Activated T-cell treated with anti-CD3 and anti-CD28 coated beads, Interleukin-2, amount 50 U/mL, for 4 hours (primary cell): ENCODE measurements at places on chromosomes 3 and 15. TPM values are rescaled to one million over a fixed set of nuclear protein-coding genes. Genes with fewer than 3 reads are reported as not detected.

GRCh38 chr3:107767897-107768605 lies 245.3 kb downstream of the BBX start:
- no peak for DNase-seq

The ARPP19 gene
- total RNA-seq: 182 TPM

DNA sequence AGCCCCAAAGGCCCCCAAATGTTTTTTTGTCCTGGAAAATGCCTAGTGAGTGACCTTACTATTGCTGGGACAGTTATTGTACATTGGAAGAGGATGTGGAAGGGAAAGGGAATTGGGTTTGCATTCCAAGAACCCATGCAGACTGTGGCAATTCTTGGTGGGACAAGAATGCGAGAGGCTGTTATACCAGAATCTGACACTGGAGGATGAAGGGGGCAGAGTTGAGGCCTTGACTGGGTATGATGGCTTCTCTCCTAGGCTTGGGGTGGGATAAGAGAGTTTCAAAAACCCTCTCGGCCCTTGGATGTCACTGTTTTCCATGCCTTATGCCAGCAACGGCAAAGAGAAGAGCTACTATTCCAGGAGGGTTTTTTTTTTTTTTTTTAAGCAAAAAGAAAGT lies 25.3 kb downstream of the IL16 start:
- no peak for DNase-seq

GRCh38 chr3:27485866-27486265 lies 1.7 kb upstream of the SLC4A7 start:
- DNase-seq: no peak

GRCh38 chr15:81113204-81113657 lies 20.8 kb upstream of the CFAP161 start:
- no peak for DNase-seq

The IL17RB gene
- 1.3 TPM for total RNA-seq

- DNase-seq: no peak
Measured at GRCh38 chr15:63462088-63462487, 42.3 kb upstream of the USP3 start.

- DNase-seq: no peak
Measured at GRCh38 chr3:44284949-44285348, 43.3 kb downstream of the TOPAZ1 start.

DNA sequence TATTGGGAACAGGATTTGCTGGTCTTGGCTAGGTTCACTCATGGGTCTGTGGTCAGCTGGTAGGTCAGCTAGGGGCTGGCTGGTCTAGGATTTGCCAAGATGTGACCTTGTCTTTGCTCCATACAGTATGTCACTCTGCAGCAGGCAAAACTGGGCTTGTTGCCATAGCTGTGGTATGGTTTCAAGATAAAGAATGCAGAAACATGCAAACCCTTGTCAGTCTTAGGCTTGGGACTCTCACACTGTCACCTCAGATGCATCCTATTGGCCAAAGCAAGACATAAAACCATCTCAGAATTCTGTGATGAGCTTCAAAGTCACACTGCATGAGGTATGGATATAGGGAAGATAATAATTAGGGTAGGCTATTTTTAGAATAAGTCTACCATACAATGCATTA lies 66.6 kb upstream of the TBC1D5 start:
- DNase-seq: no peak

DNA sequence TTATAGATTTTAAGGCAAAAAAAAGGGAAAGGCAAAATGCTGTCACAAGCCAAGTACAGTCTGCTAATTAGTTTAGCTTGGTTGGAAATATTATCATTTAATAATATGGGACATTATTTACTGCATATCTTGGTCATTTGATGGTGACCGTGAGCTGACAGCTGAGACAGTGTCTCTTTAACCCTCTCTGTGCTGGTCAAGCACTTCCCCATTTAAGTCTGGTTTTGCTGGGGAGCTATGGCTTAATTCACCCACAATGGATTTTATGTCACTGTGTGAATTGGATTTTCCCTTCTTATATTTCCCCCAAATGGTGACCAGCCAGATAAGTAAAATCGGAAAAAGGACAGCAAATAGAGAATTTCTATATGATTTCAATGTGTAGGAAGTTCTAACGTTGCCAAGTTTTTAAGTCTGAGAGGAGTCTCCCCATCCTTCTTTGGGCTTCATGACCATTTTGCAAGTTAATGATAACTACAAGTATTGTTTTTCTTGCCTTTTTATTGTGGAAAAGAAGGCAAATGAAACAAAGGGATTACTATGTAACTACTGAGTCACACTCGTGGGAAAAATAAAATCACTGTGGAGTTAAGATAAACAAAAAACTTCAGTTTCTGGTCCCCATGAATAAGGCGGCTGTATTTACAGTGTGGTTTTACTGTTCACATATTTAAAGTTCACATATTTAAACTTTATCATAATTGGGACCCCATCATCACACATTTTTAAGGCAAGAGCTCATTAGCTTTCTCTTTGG lies 373.5 kb downstream of the NR2F2 start:
- no peak for DNase-seq

DNA sequence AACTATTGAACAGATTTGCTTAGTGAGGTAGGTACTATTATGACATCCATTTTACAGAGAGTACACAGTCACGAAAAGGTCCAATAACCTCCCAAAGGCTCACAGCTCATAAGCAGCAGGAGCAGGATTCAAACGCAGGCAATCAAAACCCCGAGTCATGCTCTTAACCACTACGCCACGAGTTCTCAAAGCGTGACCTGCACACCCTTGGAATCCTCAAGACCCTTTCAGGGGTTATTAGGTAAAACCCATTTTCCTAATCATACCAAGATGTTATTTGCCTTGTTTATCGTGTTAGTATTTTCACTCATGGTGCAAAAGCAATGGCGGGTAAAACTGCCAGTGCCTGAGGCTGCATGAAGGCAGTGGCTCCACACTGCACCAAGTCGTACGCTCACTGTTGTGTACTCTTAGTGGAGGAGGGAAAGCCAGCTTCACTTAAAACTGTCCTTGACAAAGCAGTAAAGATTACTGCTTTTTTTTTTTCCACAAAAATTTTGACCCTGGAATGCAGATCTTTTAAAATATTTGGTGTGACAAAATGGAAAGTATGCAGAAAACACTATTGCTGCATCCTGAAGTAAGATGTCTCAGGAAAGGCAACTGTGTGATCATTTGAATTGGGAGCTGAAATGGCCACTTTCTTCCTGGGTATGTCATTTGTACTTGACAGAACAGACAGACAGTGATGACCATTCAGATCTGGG lies 96.1 kb downstream of the IGF2BP2 start:
- DNase-seq: no peak

- no peak for DNase-seq
Measured at GRCh38 chr3:37768107-37768809, 93.4 kb upstream of the CTDSPL start.
